ENCODE measurements at places on chromosomes 4 and X.

GRCh38 chr4:8762356-8762755, 109.3 kb downstream of the HMX1 start:
- no peak for DNase-seq

- DNase-seq, result no peak
Measured at GRCh38 chr4:25843340-25844097, 19.3 kb downstream of the SEL1L3 start.

GRCh38 chr4:8538076-8538702, 42.0 kb upstream of the GPR78 start:
- DNase-seq, result no peak

GRCh38 chr4:76028350-76028765, 5.1 kb upstream of the CXCL10 start:
- DNase-seq, result no peak

DNA sequence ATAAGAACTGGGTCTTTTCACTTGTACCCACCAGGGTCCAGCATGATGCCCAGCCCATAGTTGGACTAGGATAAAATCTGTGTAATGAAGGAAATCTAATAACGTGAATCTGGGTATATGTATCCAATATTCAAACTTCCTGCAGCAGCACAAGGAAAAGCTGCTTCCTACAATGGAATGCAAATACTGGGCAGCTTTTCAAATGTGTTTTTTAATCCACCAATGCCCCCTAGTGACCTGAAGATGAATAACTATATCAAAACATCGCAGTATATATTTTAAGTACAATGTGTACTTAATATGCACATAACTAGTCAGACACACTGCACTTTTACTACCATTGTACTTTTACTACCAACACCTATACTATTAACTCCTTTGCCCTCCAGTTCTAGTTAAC, 5.3 kb downstream of the APOO start:
- peak; percentile 50 for DNase-seq

GRCh38 chrX:12949927-12950656, 24.8 kb upstream of the TMSB4X start:
- no peak for DNase-seq

All from Kasumi-1 (cell line).